ENCODE measurements at places on chromosomes 12 and 14. TPM values are rescaled to one million over a fixed set of nuclear protein-coding genes. Genes with fewer than 3 reads are reported as not detected.

- DNase-seq, result no peak
Observed at GRCh38 chr14:67951529-67952135, 132.1 kb downstream of the RAD51B start.

DNA sequence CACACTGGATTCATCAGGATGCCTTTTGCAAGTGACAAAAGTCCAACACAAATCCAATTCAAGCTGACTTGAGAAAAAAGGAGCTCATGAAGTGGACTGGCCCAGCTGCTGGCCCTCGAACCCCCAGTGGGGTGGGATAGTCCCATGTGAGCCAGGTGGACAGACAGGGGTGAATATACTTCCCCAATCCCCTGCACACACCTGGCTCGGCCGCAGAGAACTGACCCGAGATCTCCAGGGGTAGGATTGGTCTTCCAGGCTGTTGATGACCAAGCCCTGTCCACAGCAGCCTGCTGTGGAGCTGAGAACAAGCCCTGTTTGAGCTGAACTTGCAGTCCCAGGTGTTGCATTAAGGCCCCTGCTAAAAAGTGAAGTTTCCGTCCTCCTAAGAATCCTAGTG lies 56.2 kb downstream of the TPCN1 start:
- no peak for DNase-seq

The FLVCR2 gene
- total RNA-seq, result 13.4 TPM

The MYBPC1 gene
- 6.8 TPM for total RNA-seq

DNA sequence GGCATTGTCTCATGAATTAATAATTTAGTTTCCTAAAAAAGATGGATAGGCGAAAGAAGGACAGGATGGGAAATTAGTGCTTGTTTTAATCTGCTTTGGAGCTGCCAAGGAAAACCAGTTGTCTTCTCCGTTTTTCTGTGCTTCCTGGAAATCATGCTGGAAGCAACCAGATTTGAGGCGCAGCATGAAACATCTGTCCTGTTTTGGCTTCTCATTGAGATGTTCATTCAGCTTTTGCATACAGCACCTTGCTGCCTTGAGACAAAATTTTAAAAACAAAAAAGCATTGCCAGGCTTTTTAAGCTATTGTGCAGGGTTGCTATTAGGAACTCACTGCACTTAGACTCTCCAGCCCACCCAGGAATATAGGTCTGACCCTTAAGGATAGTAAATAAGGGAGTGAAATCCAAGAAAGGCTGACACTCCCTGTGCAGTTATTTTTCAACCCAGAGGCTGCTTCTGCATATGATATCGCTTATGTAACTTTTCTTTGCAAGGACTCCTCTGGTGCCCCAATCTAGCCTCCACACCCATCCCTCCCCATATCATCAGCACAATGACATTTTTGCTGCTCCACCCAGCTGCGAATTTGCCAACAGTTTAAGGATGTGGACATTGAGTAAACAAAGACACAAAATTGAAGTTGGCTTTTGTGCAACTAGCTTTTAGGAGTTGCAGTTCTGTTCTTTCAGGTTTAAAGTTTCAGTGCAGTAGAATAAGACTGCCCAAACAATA lies 46.9 kb upstream of the MDM1 start:
- peak; percentile 37 for DNase-seq

DNA sequence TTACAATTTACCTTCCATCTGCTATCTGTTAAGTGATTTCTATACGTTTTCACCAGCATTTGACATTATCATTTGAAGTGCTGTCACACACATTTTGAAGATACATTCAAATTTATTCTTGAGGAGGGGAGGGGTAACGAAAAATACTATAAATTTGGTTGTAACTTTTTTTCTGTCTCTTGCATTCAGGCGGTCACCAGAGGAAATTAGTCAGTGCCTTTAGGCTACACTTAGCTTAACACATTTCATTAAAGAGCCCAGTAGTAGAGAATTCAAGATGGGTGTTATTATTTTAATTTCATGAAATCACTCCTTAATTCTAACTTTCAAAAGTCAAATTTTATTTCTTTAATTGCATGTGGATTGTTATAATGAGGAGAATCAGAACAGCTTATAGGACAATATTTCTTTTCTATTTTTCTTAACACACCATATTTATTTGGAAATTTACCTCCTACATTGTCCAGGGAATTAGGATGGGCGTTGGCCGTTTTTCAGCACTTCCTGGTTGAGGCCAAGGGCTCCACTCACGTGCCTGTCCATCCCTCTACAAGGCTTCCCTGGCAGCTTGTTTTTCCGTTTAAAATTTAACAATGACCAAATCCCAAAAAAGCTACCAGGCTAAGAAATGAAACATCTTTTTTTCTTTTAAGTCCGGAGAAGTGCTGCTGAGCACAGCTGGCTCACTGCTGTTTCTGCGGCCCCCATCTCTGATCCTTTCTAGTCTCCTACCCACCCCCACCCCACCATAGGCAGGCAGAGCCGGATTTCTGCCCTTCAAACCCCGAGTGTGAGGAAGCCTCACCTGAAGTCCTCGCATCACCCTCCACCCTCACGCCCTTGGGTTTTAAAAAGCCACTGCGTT lies 1.1 kb upstream of the FAR2 start:
- DNase-seq, result peak; percentile 63

The SLCO1B1 gene
- total RNA-seq, result not detected
